Heart left ventricle (tissue), 16 donors: ENCODE measurements at places on chromosomes 3 and 15.

GRCh38 chr3:130463221-130463620 lies 53.8 kb upstream of the COL6A6 start:
- no peak for DNase-seq

DNA sequence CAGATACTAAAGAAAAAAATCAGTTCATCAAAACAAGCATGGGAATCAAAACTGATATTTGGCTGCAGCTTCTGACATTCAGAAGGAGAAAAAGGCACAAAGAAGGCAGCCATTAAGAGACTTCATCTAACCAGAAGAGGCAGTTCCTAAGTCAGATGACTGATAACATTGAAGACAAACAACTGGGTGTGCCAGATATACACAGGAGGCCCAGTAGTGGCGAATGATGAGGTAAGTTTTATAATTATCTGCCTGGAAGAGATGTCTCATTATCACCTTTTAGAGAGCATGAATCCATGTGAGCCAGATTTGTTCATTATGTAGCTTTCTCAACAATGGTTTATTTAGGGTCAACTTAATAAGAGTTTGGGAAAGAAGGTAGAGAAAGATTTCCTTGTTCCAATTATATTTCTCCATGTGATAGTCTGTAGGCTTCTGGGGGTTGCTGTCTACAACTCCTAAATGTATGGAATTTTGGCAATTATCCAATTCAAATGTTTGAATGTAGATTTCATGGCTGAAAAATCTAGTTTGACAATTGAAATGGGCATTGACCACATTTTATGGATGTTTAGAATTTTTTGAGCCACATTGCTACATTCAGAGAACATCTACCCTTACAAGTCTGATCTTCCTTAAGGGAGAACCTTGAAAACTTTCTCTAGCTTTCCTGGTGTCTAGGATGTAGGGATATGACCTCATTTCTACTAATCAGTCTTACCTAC lies 50.4 kb upstream of the RASGRF1 start:
- no peak for DNase-seq

- DNase-seq = no peak
These were observed 19.5 kb downstream of the RAF1 start for GRCh38 chr3:12644331-12644937.

DNA sequence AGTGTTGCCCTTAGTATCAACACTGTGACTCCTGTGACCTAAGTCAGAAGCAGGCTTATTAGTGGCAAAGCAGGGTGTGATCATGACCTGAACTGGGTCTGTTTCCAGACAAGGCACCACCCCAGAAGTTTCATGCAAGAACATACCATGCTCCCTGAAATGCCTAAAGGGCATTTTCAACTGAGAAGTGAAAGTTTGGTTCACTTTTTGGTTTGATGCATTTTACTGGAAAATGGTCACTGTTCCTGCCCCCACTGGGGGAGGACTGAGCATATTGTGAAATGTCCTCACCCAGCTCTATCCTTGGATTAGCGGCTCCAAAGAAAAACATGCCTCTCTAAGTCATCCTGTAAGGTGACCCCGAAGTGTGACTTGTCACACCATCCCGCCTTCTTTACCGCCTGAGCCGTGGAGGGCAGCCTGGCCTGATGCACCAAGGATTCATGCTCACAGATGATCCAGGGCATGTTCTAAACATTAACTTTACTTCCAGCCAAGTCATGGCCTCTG lies 3.1 kb upstream of the FAM240A start:
- no peak for DNase-seq

GRCh38 chr3:156888576-156888975 lies 62.4 kb downstream of the LEKR1 start:
- DNase-seq = no peak

- no peak for DNase-seq
These were observed 87.4 kb downstream of the CHST2 start for GRCh38 chr3:143206955-143207337.

DNA sequence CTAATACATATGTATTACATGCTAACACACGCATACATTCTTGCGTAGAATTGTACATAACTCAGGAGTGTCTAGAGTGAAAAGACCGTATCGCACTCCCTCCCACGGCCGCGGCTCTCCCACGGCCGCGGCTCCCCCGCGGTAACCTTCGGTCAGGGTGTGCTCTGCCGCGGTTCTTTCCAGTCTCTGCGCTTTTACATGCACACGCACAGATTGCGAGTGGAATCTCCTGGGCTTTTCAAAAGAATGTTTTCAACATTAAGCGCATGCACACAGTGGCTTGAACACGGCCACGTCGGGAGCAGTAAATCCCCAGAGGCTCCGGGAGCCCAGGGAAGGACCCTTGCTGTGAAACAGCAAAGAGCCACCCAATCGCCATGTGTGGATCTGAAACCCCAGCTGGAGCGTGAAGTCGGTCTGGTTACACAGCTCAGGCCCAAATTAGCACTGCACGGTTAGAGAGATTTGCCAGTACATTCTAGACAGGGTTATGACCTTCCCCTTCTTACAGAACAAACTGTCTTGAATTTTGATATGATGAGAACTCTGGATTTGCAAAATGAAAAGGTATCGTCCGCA lies 805 bp upstream of the RGMA start:
- peak; percentile 29 for DNase-seq
